ENCODE measurements at places on chromosomes 12 and 14.

GRCh38 chr12:90410962-90411361 is 544.0 kb downstream of the CCER1 start:
- no peak for DNase-seq

GRCh38 chr14:90903101-90903500 is 86.9 kb upstream of the TTC7B start:
- DNase-seq = peak; percentile 30

- no peak for DNase-seq
Measured at GRCh38 chr12:89991807-89992590, 283.4 kb upstream of the ATP2B1 start.

DNA sequence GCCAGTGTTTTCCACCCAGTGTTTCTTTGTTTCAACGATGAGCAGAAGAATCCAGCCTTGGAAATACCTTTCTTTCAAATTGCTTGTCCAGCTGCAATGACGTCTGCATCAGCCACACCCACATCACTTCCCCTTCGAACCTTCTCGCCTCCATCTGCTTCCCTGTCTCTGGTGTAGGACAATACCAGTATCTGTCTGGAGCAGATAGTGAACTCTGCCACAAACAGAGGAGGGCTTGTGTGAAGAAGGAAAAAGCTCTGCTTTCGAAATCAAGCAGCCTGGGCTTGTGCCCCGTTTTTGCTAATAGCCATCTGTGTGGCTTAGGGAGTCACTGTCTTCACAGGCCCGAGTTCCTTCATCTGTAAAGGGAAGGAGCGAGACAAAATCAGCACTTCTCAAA is 415.4 kb downstream of the ZFP36L1 start:
- DNase-seq = no peak

DNA sequence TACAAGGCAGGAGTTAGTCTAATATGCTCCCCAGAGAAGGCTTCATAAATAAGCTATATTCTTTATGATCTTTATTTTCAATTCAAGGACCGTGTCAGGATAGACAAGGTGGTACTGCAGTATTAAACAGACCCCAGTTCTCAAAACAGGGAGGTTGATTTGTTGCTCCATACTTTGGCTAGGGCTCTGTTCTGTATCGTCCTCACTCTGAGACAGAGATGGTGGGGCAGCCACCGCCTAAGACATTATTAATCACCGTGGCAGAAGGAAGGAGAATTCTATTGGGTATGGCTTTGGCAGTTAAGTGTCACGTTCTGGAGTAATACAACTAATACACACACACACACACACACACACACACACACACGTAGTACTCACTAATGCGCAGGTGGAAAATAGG is 117.0 kb upstream of the SLCO1C1 start:
- DNase-seq = no peak

GRCh38 chr12:15644700-15645099 is 144.5 kb downstream of the EPS8 start:
- no peak for DNase-seq

All from stimulated activated CD8-positive, alpha-beta memory T cell treated with anti-CD3 and anti-CD28 coated beads, Interleukin-12 subunit alpha, Interleukin-12 subunit beta, amount 100 ng/mL, for 1 hour (primary cell).